ENCODE measurements at places on chromosomes 2 and 18.

DNA sequence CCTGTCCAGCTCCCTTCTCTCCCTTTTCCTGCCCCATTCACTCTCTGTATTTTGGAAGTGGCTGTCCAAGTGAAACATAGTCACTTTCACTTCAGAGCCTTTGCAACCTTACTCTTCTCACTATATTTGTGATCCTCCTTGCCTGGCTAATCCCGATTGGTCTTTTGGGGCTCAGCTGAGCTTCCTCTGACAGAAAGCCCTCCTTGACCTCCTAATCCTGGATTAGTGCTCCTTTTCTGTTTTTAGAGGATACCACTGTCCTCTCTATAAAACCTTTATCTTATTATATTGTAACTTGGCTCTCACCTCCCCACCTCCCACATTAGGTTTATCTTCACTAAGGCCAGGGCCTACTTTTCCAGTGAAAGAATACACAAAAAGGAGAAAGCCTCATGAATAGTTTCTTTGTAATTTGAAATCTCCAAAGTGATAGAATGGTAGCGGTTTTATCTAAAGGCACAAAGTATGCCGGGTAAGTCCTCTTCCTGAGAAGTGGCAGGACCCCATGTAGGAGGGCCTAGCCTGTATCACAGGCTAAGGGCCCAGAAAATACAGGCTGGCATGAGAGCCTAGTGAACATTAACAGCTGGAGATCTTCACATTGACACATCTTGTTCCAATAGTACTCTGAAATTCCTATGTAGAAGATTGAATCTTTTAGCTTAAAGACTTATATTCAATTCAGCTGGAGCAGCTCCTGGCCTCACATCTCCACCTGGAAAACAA, 83.1 kb upstream of the GAREM1 start:
- no peak for DNase-seq

DNA sequence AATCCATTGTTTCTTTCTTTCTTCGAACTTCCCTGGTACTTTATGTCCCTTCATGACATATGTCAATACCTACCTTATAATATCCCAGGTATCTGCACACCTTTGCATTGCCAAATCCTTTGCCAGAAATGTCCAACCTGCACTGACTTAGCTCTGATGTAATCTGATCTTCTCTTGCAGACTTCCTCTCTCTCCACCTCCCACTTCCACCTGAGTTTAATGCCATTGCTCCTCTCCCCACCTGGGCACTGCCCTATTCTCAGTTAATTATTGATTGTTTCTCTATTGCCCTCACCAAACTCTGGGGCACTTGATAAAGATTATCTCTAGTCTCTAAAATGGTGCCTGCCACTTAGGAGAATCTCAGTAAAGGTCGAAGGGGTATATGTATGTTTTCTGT, 23.0 kb downstream of the ARHGAP15 start:
- no peak for DNase-seq

DNA sequence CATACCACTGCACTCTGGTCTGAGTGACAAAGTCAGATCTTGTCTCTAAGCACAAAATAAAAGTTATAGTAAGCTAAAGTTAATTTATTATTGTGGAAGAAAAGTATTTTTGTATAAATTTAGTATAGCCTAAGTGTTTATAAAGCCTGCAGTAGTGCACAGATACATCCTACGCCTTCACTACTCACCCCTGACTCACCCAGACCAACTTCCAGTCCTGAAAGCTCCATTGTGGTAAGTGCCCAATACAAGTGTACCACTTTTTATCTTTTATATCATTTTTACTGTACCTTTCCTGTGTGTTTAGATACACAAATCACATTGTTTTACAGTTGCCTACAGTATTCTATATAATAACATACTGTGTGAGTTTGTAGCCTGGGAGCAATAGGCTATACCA, 57.5 kb downstream of the UBE2E3 start:
- DNase-seq = peak; percentile 17

GRCh38 chr2:174336501-174337336, 2.0 kb downstream of the SP9 start:
- DNase-seq = peak; percentile 52
